ENCODE measurements at places on chromosomes 12 and 14.

GRCh38 chr12:851343-851742, 98.2 kb downstream of the RAD52 start:
- no peak for DNase-seq

DNA sequence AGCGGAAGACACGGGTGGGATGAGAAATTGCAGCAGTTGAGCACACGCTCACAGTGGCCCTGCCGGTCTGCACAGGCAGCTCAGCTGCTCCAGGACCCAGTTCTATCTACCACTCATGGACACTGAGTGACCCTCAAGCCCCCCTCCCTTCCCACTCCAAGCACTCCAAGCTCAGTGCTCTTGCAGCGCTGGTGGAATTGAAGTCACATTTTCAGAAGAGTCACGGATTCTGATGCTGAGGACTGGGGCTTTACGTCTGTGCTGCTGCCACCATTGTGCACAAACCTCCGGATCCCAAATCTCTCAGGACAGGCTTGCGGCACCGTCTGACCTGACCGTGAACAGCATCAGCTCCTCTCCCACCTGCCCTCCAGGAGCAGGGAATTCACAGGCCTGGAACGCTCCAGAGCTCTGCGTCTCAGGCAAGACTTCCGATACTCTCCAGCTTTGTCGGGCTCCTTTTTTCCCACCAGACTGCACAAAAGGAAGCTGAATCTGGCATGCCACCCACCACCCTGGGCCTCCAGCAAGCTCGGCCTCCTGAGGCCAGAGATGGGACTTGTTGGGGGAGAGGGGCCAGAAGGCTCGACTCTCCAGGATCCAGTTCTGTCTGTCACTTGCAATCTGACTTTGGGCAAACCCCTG, 213.1 kb upstream of the RTL1 start:
- peak; percentile 1 for DNase-seq

- no peak for DNase-seq
Observed at GRCh38 chr12:17759982-17760381, 330.0 kb downstream of the RERGL start.

- no peak for DNase-seq
Observed at GRCh38 chr12:45368841-45369489, 153.1 kb downstream of the ANO6 start.

DNA sequence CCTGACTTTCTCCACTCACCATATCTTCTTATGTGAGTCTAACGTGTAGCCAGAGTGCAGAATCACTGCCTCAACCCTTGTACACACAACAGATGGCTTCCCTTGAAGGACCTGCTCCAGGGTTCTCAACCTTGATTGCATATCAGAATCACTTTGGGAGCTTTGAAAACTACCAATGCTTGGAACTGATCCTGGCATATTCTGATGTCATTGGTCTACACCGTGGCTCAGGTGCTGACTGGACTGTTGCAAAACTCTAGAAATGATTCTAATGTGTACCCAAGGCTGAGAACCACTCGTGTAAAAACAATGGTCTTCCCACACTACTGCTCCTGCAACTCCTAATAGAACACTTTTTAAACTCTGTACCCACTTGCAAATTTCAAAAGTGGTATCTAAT, 18.5 kb downstream of the TMEM132D start:
- DNase-seq = no peak

GRCh38 chr14:89288114-89288513, 128.9 kb downstream of the FOXN3 start:
- DNase-seq = no peak

GRCh38 chr12:57840726-57841125, 5.8 kb downstream of the CTDSP2 start:
- no peak for DNase-seq

GRCh38 chr12:20444595-20445170, 76.3 kb downstream of the PDE3A start:
- no peak for DNase-seq

DNA sequence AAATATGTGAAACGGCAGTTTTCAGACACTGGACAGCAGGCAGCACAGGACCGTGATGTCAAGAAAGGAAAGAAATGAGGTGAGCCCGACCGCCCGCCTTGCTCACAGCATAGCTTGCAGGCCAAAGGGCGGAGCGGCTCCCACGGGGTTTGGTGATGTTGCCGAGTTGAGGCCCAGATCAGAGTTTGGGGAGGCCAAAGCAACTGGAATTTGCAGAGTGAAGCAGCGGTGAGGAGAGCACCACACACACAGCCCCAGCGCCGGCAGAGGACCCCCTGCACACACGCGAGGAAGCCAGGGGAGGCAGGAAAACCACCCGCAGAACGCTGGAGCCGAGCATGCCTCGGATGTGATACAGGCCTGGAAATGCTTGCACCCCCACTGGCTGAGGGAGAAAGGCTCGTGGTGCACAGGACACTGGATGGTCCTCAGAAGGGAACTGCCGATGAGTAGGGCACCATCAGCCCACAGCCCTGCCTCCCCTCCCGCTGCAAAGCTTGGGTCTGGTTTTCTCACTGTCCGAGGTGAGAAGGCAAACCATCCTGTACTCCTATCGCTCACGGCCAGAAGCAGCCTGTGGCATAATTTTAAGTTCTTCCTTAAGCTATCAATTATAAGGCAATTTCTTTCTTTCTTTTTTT, 25.7 kb upstream of the PLD4 start:
- DNase-seq = no peak

DNA sequence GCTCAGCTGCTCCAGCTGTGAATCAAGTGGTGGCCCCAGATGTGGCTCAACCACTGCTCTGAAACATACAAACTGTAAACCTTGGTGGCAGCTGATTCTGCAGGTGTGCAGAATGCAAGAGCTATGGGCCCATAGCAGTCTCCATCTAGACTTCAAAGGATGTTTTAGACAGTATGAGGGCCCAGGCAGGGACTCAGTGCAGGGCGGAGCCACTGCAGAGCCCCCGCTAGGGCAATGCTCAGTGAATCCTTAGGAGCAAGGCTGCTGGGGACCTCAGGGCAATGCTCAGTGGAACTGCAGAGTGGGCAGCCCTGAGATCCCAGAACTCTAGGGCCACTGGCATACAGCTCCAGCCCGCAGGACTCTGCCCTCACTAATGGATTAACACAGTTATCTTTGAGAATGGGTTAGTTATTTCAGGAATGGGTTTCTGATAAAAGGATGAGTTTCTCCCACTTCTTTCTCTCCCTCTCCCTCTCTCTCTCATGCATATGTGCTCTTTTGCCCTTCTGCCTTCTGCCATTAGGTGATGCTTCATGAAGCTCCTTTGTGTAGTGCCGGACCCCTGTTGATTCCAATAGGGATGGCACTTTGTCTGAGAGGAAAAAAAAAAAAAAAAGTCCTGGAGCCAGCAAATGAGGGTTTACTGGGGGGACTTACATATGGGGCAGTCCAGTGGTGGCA, 48.4 kb upstream of the JDP2 start:
- no peak for DNase-seq

All from prostate gland (tissue), 2 donors.